ENCODE measurements at places on chromosomes 3 and 15.

GRCh38 chr15:71203586-71204474 lies 88.6 kb downstream of the THSD4 start:
- DNase-seq: no peak

DNA sequence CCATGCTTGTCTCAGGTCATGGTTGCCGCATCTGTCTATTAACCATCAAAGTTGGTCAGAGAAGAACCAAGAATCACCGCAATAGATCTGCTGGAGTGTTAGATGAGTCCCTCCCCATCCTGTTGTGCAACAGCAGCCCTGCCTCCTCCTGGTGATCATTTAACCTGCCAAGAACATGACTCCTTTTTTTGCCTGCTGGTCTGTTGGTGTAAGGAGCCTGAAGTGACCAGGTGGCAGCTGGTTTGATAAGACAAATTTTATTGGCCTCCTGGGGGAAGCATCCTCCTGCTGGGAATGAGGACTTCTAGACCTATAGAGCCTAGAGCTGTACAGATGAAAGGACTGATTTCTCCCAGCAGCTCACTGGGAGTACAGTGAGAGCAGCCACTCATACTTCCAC lies 43.5 kb upstream of the RAF1 start:
- DNase-seq: no peak

DNA sequence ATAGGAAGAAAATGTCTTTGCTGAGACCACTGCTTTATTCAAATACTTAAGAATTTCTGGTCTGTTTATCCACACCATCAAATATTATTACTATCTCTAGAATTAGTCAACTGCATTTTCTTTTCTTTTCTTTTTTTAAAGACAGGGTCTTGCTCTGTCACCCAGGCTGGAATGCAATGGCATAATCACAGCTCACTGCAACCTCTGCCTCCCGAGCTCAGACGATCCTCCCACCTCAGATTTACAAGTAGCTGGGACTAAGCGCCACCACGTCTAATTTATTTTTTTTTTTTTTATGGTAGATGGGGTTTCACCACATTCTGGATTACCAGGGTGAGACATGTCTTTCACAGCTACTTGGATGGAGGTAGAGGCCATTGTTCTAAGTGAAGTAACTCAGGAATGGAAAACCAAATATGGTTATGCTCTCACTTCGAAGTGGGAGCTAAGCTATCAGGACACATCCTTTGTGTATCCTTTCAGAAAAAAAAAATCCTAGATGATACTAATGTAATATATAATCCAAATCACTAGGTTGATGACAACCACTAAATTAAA lies 52.8 kb downstream of the STAG1 start:
- DNase-seq: no peak

GRCh38 chr3:194756791-194757325 lies 71.2 kb downstream of the FAM43A start:
- DNase-seq: no peak

DNA sequence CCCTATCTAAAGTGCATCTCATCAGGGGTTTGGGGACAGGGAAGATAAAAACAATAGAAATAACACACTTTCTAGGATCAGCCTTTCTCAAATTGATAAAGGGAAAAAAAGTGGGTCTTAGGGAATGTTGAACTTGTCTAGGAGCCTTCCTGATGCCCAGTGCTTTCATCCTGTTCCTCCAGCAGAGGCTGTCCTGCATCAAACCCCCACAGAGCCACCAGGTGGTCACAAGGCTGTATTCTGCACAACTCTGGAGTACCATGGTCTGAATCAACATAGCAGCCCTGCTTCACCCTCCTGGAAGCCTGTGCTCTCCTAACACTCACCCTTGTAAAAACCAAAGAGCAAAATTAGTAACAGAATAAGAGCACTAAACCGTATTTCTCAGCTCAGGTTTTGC lies 118.5 kb upstream of the SLC25A36 start:
- DNase-seq: no peak

- DNase-seq: no peak
Measured at GRCh38 chr3:178856804-178857203, 214.8 kb downstream of the ZMAT3 start.

DNA sequence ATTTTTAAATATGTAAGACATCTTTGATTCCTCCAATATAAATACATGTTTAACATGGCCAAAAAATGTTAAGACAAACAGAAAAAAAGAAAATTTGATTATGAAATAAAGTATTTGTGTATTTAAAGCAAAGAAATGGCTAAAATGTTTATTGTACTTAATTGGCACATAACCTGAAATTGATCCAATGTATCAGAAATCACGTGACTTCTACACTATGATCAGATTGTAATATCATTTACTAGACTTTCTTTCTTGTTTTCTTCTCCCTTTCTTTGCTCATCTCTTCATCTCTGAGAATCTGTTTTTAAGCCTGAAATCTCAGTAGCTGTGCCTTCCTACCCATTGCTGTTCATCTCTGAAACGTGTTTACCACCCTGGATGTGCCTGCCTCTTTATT lies 420.3 kb downstream of the RSL24D1 start:
- DNase-seq: no peak

GRCh38 chr3:40585381-40586016 lies 60.7 kb downstream of the ZNF621 start:
- DNase-seq: no peak

- peak; percentile 62 for DNase-seq
Measured at GRCh38 chr3:43162230-43163084, 56.6 kb upstream of the POMGNT2 start.

DNA sequence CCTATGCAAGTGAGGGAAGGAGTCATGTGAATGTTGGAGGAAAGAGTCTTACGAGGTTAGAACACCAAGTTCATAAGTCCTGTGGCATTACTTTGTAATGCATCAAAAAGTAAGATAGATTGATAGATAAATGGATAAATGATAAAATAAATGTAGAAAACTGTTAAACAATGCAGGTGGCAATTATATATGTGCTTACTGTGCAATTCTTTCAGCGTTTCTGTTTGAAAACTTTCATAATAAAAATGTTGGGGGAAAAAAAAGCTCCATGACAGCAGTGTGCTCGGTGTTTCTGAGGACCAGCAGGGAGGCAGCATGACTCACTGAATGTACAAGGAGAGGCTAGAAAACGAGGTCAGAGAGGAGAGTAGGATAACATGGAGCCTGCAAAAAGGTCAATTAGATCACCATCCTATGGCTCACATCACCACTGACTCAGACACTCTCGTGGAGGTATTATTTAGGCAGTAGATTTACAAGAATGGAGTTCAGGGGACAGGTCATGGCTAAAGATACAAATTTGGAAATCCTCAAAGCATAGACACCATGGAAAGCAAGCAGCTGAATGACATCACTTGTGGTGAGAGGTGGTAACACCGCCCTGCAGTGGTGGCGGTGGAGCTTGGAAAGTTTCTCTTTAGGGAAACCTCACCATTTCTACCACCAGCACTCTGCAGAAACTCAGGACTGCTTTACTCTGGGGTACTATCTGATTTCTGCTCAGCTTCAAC lies 219.8 kb downstream of the CTNNB1 start:
- no peak for DNase-seq

- no peak for DNase-seq
Measured at GRCh38 chr3:121839962-121840361, 5.0 kb downstream of the EAF2 start.

- DNase-seq: no peak
Measured at GRCh38 chr15:51250217-51251011, 88.0 kb downstream of the CYP19A1 start.

DNA sequence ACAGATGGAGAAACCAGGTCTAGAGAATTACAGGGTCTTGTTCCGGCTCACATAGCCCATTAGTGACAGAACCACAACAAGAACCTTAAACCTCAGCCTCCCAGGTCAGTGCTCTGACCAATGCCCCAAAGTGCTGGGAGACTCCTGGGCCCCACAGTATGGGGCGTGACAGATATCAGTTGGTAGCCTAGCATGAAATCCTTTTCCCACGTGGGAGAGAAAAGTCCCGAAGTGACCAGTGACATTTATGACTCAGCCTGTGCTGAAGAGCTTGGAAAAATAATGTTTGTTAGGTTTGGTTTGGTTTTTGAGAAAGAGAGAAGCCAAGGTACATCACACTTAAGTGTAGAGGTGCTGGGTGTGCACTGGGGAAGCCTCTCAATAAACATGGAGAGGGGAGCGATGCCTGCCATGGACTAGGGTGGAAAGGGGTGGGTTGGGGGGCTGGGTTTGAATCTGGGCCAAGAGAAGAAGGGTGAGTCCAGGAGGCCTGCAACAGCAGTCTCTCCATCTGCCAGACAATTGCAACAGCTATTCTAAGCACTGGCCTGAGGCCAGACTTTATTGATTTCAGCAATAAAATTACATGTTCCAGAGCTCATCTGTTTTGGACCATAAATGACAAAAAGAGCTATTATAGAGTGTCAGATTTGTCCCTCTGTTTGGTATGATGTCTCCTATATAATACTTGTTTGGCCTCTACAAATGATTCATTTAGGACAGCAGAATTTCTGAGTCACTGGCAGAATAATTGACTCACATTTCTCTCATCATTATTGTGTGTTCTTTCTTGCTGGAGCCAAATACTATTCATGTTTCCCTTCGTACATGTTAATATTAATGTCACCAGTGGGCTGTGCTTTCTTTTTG lies 43.4 kb downstream of the C2CD4A start:
- DNase-seq: peak; percentile 44

DNA sequence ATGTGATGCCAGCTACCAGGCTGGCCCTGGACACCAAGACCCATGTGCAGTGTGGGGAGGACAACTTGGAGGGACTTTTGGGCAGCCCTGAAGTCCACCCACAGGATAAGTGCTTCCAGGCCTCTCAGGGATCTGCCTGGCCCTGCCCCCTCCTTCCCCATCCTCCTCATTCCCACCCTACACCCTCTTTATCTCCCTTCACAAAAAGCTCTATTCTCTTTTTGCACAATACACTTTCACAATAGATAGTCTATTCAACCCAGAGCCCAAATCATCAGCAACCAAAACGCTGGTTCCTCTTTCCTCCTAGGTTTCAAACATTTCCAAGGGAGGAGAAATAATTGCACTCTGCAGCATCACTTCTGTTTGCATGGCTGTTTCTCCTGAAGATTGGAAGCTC lies 7.8 kb upstream of the ZNF710 start:
- DNase-seq: no peak

- no peak for DNase-seq
Measured at GRCh38 chr3:56025326-56025725, 442.9 kb downstream of the ERC2 start.

DNA sequence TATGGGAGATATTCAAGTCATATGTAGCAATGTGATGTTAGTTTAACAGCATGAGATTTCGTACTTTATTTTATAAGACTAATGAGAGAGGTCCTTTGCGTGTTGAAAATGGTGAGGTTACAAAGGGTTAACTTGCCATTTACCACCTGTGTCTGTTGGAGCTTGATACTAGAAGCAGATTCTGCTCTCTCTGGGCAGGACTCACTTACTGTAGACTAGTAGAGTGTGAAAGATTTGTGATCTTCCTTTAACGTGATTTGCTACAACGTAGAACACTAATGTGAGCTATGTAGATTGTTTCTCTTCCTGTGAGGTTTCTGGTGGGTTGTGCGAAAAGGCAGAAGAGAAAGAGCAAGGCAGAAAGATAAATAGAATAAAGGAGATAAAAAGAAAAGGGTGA lies 1.1 kb downstream of the TP63 start:
- no peak for DNase-seq
